ENCODE measurements at places on chromosomes 13 and 19.

GRCh38 chr19:39100500-39101166 is 16.5 kb downstream of the ACP7 start:
- no peak for DNase-seq

- no peak for DNase-seq
Measured at GRCh38 chr13:112771877-112772538, 82.2 kb downstream of the ATP11A start.

GRCh38 chr13:113216254-113217048 is 7.0 kb downstream of the CUL4A start:
- no peak for DNase-seq

DNA sequence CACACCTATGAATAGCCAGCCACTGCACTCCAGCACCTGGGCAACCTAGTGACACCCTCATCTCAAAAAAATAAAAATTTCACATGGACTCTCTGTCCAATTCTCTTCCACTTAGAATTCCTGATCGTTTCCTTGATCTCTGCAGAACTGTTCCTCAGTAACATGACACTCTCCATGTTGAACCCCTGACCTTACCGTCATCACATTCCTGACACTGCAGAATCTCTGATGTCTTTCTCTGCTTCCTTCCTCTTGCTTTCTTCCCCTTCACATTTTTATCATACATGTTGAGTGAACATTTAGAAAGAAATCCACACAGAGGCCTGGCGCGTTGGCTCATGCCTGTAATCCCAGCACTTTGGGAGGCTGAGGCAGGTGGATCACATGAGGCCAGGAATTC is 15.0 kb downstream of the ZNF114 start:
- no peak for DNase-seq

GRCh38 chr19:8150998-8151766 is 1.8 kb upstream of the FBN3 start:
- no peak for DNase-seq

DNA sequence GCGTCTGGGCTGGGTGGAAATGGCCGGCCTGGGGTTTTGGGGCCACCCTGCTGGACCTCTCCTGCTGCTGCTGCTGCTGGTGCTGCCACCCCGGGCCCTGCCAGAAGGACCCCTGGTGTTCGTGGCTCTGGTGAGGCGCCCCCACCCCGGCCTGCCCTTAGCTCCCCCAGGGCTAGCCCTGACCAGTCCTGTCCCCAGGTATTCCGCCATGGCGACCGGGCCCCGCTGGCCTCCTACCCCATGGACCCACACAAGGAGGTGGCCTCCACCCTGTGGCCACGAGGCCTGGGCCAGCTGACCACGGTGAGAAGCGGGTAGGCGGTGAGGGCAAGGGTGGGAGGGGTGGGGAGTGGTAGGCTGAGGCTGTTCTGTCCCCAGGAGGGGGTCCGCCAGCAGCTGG is at the start of gene ACP4:
Gene ACP4, plus strand, starts transcription at position 20 of the 400 bp plus-strand sequence. Its CDS starts 0 bp downstream, at position 20.
- DNase-seq: no peak

DNA sequence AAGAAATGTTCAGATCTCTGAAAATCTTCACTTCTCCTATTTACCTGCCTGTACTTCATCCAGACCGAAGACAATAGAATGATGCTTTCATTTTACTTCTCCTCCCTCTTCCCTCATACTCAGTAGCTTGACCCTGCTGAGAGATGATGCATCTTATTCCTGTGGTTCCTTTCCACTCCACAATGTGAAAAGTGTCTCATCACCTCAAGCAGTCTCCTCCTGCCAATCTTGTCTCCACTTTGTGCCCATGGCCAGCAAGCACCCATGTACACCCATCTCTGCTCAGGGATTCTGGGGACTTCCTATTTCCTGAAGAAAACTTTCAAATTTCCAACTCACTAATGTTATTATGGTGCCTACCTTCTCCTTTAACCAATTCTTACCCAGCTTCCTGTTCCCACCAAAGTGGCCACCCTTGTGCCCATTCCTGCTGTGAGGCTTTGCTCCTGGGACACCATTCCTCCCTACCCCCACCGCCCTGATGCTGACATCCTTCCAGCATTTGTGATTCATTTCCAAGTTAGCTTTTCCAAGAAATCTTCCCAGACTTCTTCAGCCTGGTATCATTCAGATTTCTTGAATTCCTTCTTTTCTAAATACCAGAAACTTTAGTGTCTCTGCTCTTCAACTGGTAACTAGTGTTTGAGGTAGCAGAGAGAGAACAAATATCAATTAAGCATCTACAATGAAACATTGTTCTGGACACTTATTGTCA is 212.5 kb downstream of the POSTN start:
- no peak for DNase-seq

- no peak for DNase-seq
Measured at GRCh38 chr19:36182612-36183244, 30.5 kb upstream of the COX7A1 start.

GRCh38 chr13:58953638-58954037 is 1210.1 kb downstream of the DIAPH3 start:
- DNase-seq: no peak

DNA sequence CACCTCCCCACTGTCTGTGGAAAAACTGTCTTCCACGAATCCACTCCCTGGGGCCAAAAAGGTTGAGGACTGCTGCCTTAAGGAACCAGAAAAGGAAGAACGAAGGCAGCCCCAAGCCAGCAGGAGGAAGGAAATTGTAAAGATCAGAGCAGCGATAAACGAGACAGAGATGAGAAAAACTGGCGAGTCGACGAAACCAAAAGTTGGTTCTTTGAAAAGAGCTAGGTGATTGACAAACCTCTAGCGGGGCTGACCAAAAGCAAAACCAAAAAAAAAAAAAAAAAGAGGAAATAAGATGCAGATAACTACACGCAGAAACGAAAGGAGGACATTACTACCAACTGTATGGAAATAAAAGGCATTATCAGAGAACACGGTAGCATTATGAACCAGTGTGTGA is 76.9 kb downstream of the GADD45B start:
- peak; percentile 58 for DNase-seq

DNA sequence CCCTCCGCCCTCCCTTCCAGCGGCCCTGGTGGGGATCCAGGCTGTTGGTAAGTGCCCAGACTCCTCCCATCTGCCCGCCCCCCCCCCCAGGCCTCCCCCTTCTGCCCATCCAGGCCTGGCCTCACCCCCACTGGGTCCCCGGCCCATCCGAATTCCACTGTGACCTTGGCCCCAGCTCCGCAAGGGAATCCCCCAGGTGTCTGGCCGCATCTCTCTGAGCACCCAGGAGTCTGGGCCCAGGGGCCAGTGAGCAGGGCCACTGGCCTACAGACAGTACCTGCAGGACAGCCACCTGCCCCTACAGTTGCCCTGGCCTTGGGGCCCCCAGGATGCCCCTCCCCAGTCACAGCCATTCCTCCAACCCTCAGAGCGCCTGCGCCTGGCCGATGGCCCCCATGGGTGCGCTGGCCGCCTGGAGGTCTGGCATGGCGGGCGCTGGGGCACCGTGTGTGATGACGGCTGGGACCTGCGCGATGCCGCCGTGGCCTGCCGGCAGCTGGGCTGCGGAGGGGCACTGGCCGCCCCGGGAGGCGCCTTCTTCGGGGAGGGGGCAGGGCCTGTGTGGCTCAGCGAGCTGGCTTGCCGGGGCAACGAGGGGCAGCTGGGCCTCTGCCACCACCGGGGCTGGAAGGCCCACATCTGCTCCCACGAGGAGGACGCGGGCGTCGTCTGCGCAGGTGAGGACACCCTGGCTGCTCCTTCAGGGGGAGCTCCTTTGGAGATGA is 912 bp downstream of the SSC5D start:
- DNase-seq: no peak

DNA sequence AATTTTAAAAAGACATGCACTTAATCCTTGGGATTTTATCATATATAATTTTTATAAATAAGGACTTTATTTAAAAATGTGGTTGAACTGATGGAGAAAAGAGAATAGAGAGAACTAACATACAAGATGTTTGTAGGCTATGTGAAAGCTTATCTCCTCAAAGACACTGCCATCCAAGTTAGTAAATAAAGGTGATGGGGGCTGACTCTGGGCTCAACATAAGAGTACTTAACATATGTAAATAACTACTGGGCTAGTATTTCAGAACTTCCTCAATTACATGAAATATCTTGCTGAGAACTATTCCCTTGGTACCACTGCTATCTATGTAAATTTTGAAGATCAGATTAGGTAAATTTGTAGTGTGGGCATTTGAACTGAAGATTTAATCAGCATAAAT is 1017.3 kb upstream of the PCDH20 start:
- DNase-seq: no peak

DNA sequence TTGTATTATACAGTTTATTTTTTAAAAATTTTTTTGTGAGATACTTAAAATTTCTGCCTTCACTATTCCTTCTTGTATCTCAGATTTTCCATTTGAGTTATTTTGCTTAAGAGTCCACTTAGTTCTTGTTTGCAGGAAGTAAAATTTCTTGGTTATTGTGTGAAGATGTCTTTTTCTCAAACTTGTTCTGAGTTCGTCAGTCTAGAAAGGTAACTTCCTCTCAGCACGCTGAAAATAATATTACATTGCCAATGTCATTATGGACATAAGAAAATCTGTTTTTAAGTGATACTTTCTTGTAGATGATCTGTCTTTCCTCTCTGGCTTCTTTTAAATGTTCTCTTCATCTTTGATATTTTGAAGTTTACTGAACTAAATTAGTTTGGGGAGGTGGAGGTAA is 731.7 kb upstream of the GPC6 start:
- no peak for DNase-seq

DNA sequence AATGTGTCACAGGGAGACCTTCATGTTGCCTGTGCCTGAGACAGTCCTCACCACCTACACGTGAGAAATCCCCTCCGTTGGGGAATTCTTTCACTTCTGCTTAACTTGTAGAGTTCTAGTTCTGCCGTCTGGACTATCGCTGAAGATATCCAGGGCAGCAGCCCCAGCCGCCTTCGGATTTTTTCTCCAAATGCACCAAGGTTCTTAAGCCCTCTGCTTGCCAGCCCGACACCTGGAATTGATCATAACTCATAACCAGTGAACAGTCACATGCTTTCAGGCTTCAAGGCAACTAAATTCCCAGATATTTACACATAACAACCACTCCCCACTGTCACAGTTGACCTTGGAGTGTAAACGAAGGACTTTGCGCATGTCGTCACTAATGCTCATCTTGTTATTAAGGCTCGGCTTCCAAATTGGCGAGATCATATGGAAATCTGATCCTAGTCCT is 114.4 kb downstream of the RAB20 start:
- DNase-seq: no peak

GRCh38 chr13:87919956-87920355 is 248.8 kb downstream of the SLITRK5 start:
- DNase-seq: no peak

GRCh38 chr19:19866611-19867248 is 1.0 kb downstream of the ZNF253 start:
- DNase-seq: peak; percentile 48

DNA sequence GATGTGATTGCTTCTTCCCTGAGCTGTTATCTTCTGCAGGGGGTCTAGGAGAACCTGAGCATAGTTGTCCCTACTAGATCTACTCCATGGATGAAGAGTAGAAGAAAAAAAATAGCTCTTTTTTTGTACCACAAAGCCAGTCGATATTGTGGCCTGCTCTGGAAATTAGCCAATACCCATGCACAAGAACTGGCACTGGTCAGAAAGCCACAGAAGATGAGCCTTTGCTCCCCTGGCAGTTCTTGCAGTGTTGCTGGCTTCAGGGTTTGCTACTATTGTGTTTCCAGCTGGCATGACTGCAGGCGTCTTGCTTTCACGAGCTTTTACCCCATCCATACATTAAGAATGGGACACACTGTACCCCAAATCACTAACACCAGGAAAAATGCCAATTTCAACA is 547.7 kb upstream of the KLF12 start:
- DNase-seq: no peak

GRCh38 chr13:110254751-110255553 is 52.0 kb downstream of the COL4A1 start:
- no peak for DNase-seq

GRCh38 chr19:44748426-44749254 is at the start of gene BCL3:
Gene BCL3, plus strand, starts transcription at chr19:44748708. Its CDS starts 83 bp downstream, at chr19:44748791.
- DNase-seq: peak; percentile 60

Measured in stimulated activated CD4-positive, alpha-beta T cell treated with anti-CD3 and anti-CD28 coated beads, Interleukin-2, amount 100 ng/mL, for 24 hours (primary cell).